RKO (cell line): ENCODE measurements at places on chromosomes 6 and 20.

DNA sequence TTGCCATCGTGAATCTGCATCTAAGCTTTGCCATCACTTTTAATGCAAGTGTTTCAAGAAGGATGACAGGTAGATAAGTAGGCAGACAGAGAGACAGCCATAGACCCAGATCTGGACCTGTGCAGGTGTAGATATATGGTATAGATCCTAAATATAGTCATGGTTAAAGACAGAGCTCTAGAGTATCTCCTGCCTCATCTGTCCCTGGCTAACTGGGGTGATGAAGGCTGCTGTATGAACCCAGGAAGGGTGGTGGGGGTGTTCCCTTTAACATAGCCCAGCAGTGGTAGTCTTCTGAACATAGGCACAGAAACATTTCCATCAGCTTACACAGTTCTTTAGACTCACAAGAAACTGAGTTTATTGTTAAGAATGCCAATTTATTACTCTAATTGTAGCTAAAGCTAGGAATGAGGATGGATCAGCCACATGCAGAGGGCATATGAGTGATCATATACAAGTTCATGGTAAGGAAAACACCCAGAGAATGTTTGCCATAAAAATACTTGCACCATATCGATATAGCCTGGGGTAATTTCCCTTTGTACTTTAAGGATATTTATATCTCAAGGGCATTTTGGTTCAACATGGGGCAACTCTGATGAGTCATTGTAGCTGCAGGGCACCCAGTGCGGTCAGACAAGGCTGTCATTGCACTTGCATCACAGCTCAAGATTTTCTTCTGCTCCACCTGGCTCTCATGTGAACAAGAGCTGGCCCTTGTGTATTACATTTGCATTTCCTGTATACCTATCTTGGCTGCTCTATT, 587.2 kb downstream of the EPM2A start:
- peak; percentile 57 for DNase-seq

GRCh38 chr20:1775117-1775516, 117.5 kb upstream of the SIRPG start:
- peak; percentile 35 for DNase-seq

DNA sequence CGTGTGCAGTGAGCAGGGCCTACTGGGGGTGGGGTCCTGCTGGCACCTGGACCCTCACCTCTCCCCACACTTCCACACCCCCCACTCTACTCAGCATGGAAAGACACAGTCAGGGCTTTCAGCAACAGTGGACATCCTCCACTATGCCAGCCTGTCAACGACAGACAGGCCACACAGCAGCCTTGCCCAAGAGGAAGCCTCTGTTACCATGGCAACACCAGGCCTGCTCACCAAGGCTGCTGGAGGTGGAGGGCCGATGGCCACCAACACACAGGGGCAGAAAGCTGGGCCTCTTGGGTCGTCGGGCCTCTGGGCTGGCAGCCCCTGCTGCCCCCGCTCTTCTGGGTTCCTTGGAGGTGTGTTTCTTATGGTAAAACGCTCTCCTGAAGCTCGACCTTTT, 13.6 kb downstream of the BNIP5 start:
- no peak for DNase-seq

DNA sequence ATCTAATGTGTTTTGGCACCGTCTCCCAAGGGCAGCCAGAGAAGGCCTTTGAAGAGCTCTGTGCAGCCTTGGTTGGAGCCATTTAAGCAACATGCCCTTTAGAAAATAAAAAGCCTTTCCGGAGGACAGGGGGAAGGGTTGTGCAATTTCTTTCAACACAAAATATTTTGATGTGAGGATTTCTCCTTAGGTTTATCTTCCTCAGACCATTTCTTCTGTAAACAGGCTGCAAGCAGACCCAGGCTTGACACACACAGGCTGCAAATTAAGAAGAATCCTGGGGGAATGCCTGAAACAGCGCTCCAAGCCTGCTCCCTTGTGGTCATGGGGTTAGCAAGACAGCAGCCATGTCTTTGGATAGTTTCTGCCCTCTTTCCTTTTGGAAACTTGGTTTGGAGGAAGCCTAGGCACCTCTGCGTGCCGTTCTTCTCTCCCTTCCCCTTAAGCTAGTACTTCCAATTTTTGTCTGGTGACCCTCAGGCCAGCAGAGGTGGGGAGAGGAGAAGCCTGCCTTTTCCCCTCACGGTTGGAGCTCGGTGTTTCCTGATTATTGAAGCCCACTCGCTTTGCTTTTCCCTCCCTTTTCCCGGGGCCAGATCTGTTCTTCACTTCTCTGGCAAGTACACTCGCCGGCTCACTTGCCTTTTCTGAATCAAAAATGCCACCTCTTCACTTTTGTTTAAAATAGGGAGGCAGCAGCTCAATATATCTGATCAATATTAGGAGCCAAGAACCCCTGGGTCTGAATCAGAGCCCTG, 39.6 kb upstream of the NOX3 start:
- DNase-seq: no peak

GRCh38 chr20:19024296-19025035, 188.0 kb upstream of the SLC24A3 start:
- no peak for DNase-seq

DNA sequence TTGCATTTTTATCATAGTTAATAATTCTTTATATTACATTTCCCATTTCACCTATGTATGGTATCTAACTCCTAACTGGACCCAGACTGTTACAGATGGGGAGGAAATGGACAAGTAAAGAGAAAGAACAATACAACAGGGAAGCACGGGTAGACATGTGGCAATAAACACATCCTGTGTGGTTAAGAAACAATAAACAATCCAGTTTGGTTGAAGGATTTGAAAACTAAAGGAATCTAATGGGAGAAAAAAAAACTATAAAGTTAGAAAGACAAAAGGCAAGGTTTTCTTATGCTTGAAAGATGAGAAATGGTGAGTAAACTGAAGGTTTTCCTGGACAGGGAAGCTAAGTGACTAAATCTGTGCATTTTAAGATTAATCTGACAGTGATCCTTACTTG, 34.9 kb upstream of the ALDH8A1 start:
- DNase-seq: no peak

DNA sequence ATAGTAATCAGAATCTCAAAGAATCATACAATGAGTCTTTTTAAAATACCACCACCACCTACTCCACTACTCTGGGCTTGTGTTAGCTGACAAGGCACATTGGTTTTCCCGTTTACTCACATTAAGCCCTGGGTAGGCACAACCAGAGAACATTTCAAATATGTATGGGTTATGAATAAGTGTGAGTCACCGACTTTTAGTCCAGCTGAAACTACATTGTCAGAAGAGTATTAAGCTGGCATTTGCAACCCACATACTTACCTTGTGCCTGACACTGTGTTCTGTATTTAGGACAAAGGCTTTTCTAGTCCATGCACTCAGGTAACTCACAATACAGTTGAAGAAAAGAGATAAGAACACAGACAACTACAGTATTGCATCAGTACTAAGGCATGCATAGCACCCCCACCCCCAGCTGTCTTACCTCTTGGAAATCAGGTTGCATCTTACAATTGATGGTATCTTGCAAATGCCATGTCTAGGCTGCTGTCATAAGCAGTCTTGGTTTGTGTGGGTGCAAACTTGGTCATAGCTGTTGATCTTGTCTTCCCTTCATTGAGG, 40.3 kb upstream of the AHI1 start:
- peak; percentile 81 for DNase-seq

DNA sequence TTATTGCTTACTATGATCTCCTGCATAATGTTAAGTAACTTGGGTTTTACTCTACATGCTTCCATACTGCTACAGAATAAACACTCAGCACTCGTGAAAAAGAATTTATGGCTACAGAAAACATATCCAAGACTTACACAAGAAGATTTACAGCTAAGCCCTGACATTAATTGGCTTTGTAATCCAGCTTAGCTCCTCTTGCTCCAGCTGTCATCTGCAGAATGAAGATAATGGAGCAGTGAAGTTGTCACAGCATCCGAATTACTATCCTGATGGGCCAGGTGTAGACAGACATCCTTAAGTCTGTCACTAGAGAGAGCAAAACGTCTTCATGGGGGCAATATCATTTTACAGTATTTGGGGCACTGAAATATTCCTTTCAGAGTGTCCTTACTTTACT, 155.3 kb downstream of the PRKN start:
- DNase-seq: no peak

DNA sequence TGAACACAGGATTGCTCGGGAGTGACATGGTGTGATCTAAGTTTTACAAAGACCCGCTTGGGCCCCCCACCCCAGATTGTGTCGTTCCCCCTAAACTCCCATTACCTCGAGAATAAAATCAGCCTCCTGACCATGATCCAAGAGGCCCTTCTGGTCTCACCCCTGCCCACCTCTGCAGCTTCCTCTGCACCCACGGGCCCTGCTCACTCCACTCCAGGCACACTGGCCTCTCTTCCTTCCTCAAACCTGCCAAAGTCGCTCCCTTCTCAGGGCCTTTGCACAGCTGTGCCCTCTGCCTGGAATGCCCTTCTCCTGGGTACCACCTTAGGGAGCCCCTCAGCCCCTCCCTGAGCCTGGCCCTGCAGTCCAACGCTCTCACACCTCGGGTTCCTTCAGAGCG, 17.9 kb downstream of the TGM2 start:
- DNase-seq: no peak

GRCh38 chr6:38846844-38847243, 131.7 kb downstream of the DNAH8 start:
- peak; percentile 51 for DNase-seq

DNA sequence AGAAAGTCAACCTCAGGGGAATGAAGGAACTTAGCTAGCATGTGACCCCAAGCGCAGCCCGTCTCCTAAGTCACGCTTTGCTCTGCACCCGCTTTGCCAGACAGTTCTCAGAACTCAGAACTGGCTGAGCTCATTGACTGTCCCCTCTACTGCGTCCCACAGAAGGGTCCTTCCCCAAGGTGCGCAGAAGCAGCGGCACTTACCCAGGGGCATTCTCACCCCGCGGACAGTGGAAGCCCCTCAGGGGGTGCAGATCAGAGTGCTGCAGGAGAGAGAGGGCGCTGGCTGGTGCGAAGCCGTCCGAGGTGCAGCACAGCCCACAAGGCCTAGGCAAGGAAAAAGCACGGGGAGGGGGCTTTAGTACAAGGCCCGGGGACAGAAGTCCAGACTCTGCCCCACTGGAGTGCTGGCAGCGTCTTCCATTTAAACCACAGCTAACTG, 807 bp downstream of the SNHG17 start:
- peak; percentile 63 for DNase-seq

DNA sequence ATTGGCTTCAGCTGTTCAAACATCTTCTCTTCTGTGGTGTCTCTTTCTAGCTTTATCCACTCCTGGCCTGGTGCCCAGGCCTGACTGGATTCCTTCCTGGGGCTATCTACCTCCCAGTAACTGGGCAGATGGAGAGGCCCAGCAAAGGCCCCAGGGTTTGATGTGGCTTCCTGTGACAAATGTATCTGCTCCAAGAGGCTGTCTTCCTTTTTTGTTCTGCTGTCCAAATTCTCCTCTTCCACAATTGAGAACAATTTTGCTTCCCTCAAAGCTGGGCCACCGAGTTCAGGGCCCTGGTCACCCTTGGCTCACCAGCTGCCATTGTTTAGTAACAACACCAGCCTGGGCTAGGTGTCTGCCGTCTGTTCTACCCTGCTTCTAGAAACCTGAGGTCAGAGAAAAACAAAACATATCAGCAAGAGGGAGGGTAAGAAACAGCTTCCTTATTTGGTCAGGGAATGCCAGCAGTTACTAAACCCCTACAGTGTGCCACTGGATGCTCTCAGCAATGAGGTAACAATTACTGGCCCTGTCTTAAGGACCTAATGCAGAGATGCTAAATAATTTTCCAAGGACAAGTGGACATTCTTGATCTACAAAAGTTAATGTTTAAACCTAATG, 3.9 kb downstream of the ZFP57 start:
- no peak for DNase-seq

GRCh38 chr6:25882051-25882496, 8.0 kb upstream of the SLC17A3 start:
- DNase-seq: no peak

GRCh38 chr6:82381278-82381677, 17.7 kb downstream of the TPBG start:
- no peak for DNase-seq

- no peak for DNase-seq
Measured at GRCh38 chr20:53763707-53764414, 170.2 kb upstream of the ZNF217 start.

DNA sequence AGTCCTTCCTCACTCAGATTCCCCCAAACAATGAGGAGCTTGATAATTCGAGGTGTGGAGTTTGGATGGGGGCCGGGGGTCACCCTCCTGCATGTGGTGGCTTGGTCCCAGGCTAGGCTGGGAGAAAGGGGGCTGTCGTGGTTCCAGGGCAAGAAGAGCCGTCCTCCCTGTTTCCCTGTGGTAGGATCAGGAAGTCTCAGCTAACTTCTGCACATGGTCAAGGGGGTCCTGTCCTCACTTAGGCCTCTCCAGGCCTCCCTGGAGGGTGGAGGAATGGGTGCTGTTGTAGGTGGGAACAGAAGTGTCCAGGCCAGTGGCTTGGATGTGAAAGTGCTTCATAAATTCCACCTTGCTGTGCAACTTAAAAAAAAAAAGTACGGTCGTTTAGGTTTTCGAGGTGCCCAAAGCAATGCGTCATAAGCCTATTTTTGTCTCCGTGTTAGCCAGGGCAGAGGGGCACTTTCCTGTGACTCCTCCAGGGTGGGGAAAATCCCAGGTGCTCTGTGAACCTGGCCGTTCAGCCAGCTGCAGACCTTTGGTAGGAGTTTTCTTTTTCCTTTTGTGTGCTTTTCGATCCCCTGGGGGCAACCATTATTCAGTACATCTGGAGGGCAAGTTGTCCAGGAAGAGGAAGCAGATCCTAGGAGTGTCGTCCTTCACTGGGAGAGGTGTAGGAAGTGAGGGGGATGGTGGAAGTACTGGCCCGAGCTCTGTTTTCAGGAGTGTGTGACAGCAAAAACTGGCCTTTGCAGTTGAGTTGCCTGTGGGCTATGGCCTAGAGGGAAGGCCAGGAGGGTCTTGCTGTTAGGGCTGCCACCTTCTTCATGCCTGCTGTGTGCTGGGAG, 9.6 kb downstream of the IGF2R start:
- DNase-seq: no peak

DNA sequence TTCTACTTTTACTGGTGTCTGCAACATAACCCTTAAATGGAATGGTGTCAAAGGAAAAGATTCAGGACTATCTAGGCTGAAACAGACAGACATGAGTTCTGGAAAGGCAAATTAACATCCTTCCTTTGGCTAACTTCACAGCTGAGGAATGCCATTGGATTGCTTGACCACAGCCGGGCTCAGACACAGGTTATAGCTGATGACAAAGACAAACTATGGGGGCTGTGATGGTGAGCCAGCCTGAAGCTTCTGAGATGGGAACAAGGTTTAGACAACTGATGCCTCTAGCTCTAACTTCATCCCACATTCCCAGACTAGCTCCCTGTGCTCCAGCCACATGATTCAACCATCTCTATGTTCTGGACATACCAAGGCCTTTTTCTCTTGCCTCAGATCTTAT, 15.3 kb downstream of the POLR1C start:
- no peak for DNase-seq

DNA sequence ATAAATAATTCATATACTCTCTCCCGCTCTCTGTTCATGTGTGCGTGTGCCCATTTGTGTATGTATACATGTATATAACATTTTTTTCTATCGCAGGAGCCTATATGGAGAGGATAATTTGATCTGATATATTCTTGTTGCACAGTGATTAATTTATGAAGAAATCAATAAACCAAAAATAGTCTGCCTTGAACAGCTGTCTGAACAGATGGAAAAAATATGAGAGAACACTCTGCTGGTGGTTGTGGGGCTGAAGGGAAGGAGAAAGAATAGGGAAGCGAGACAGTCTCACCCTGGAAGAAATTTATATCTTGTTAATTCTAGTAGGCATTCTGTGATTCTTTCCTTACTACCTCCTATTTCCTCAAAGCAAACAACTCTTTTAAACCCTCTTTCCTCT, 96.6 kb upstream of the B3GAT2 start:
- no peak for DNase-seq
